Activated CD4-positive, alpha-beta T cell treated with anti-CD3 and anti-CD28 coated beads, Interleukin-2, amount 10 ng/mL, durations not matched to agents 24 days and 14 days (primary cell): ENCODE measurements at places on chromosomes 6 and 20. TPM values are rescaled to one million over a fixed set of nuclear protein-coding genes. Genes with fewer than 3 reads are reported as not detected.
A peak's percentile ranks its signal among the peaks of the same experiment; 100 is the strongest.

GRCh38 chr6:6331393-6331792 is 10.9 kb upstream of the F13A1 start:
- DNase-seq: no peak

DNA sequence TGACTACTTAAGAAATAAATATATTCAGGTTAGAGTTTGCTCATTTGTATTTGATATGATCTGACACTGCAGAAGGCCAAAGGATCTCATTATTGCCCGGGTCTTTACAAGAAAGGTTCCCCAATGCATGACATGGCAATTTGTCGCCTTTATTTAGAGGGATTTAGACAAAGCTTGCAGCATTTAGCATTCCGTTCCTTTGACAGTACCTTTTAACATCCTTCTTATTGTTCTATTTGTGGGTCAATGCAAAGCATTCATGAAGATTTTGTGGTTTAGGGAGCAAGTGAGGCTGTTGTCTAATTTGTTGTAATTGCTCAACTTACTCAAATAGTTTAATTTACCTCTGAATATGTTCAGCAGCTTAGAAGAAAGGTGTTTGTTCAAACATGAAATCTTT is 230.8 kb upstream of the FLRT3 start:
- DNase-seq: no peak

DNA sequence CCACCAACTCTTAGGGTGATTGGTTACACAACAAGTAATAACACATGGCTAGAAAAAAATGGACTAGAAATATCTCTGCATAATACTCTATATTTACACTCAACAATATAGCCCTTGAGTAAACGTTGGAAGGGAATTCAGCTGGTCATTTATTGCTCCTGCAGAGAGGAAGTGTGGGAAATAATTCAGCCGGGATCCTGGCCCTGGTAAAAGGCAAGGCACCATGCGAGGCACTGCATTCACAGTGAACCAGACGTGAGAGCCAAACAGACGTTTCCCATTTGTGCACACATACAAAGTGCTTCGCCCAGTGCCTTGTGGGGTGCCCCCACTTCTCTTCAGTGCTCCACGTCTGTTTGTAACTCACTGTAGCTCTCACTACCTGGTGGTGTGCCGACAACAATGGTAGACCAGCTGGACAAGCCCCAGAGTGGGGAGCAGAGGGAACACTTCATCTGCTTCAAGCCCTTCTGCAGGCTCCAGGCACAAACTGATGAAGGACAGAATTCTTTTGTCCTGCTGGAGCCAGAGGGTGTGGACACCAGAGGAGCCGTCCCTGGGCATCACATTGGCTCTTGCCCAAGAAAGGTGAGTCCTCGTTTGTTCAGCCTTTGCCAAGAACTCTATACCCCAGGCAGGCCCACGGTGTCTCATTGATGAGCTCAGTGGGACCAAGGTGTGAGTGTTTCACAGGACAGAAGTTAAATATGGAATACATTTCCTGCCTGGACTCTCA is 18.8 kb downstream of the SYNDIG1 start:
- no peak for DNase-seq

- no peak for DNase-seq
These were observed 7.8 kb upstream of the TRIM38 start for GRCh38 chr6:25954756-25955155.

The GRIK2 gene
- total RNA-seq: not detected in 2 replicates

GRCh38 chr6:53894091-53894490 is 99.3 kb downstream of the LRRC1 start:
- no peak for DNase-seq

DNA sequence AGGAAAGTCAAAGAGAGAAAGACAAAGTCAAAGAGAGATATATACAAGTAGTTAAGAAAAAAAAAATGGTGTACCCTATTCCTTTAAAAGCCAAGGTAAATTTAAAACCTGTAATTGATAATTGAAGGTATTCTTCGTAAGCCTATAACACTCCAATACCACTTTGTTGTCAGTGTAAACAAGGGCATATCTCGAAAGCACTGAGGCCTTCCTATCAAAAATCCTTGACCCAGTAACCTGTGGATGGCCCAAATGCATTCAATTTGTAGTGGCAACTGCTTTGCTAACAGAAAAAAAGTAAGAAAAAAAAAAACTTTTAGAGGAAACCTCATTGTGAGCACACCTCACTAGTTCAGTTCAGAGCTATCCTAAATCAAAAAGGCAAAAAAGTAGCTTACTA is 39.3 kb upstream of the SAMD3 start:
- DNase-seq: no peak

DNA sequence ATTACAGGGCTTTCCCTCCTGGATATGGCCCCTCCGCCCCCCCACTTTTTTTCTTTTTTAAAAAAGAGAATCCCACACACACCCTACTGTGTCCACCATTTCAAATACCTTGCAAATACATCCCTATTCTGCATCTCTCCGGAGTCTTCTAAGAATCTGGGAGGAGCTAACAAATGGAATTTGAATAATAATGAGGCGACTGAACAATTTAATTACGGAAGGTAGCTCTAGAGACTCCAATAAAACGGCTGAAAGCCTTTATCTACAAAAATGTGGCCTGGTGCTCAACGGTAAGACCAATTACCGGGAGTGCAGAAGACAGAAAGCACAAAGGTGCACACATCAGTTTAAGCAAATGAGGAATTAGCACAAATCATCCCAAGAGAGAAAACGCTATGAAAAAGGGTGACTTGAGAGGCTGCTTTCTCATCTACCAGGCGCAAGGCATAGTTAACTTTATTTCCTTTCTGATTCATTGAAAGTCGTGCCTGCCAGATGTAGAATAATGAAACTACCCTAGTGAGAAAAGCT is 1.8 kb downstream of the RRAGD start:
- DNase-seq: no peak

- no peak for DNase-seq
These were observed 286.0 kb downstream of the ADGB start for GRCh38 chr6:146884728-146885127.

- DNase-seq: no peak
These were observed 163.6 kb downstream of the SLC16A10 start for GRCh38 chr6:111250791-111251354.

DNA sequence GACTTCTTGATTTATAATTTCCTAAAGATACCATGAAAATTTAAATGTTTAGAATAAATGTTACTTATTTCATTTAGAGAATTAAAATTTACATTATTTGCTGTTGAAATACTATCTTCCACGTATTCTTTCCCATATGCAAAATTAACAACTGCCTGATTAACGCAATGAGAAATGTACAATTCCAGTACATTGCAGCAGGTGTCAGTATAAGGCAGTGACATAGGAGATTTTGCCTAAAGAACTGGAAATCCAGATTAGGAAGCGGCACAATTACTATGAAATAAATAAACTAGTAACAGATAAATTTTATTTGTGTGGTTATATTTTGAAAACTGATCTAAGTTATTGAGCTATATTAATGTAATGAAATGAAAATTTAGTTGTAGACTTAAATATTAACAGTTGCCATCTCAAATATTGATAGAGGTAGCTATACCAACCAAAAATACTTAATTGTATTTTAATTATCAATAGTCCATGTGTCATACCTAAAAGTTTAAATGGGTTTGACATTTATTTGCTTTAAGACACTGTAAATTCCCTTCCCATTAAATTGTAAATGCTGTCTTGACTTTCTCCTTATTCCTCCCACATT is 300.2 kb downstream of the UTRN start:
- DNase-seq: peak; percentile 73

DNA sequence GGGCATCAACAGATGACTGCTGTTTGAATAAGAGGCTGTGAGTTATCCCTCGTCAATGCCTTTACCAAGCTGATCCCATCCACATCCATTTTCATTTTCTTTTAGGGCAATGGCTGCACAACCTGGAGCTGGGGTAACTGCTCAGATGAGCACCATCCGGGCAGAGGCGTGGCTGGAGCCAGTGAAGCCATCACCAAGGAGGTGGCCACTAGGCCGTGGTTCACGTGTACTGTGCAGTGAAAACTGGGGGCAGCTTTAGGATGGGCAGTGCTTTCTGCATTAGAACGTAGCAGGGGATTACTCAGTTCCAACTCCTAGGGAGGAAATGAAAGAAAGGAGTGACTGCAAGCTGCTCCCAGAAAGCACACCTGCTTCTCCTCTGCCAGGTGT is 51.2 kb downstream of the RRBP1 start:
- DNase-seq: no peak

- DNase-seq: no peak
These were observed 58.0 kb upstream of the TMEM200A start for GRCh38 chr6:130307752-130308361.

DNA sequence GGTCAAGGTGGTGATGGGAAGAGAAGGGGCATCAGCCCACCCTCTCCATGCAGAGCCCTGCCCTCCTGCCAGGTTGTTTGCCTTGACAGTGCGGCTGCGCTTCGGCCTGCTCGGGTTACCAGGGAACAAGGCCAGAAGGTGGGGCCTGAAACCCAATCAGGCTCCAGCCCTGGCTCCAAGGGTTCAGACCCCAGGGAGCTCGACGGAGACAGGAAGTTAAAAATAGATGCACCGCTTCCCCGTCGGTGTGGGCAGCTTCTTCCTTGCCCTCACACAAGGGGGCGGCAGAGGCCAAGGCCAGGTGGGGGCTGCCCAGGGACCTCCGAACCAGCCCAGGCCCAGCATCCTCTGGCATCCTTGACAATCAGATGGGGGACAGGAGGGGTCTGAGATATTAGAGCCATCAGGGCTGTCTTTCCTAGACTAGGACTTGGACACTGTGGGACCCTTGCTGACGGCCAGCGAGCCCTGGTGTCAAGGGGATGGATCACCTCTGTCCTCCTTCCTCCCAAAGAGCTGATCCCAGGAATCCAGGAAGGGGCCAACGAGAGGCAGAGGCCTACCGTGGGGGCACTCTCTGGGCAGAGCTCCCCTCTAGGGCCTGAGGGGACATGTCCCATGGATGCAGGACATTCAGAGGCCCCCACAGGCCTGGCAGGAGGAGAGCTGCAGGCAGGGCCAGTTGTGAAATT is 65.2 kb downstream of the RIPOR3 start:
- DNase-seq: peak; percentile 65

The SLC13A3 gene
- not detected in 2 replicates for total RNA-seq

- DNase-seq: no peak
These were observed 53.6 kb downstream of the CDS2 start for GRCh38 chr20:5180421-5180820.

The VEGFA gene
- 62.9 and 64.6 TPM in 2 replicates for total RNA-seq

- DNase-seq: no peak
These were observed 303.6 kb upstream of the SLC35B3 start for GRCh38 chr6:8738951-8739350.

GRCh38 chr6:130138116-130138908 is 84.4 kb downstream of the SAMD3 start:
- DNase-seq: peak; percentile 70

DNA sequence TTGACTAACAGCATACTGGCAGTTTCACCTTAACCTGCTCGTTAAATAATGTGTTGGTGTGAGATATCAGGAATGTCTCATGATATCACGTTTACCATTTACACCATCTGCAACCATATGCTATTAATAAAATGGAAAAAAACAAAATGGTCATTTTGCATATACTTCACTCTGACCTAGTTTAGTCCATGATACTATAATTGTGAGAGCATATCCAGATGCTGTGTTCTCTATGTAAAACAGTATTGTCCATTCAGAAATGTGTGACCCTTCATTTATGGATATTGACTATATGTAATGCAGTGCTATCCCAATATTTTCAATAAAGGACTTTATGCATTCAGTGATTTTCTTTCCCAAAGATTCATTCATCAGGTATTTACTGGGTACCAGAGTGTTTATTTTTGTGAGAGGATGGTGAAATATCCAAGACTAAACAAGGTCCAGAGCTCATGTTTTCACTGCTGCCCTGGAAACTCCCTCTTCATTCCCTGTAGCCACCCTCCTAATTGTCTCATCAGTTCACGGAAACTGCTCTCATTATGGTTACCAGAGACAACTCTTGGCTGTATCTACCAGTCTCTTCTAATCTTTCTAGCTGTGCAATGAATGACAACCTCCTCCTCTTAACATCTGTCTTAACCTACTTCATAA is 25.7 kb upstream of the HINT3 start:
- no peak for DNase-seq

The SH3BGRL2 gene
- total RNA-seq: 0.07 and 0.14 TPM in 2 replicates

The FNDC1 gene
- not detected in 2 replicates for total RNA-seq

DNA sequence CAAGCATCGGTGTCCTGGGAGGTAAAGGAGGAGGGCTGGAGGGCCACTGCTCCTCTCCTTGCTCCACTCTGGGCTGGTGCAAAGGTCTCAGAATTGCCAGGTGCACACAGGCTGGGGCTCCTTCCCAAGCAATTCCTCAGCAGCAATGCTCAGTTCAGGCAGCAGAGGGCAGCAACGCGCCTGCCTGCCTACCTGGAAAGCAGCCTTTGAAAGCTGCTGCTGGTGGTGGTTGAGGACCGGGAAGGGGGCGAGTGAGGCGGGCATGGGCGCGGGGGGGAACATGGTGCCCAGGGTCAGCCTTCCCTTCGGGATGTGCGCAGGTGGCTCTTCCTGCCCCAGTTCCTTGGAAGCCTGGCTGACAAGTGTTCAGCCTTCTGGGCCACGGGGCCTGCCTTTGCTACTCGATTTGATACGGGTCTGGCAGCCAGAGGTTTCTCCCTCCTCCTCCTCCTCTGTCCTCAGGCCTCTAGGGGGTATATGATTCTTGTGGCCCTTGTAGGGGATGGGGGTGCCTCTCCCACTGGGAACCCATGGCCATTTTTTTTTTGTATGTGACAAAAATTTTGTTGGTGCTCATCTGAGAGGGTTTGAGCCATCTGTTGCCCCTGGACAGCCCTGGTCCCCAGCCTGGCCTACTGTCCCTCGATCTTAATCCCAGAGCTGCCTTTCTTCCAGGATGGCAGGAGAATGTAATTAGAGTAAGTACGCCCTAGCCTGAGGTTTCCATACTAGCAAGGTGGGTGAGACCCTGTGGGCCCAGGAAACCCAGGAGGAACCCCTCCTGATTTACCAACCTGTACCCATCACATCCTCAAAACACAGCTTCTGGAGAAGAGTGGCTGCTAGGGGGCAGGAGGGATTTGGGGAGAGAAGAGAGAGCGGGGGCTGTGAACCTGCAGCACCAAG is 20.1 kb downstream of the MRPS18A start:
- peak; percentile 95 for DNase-seq

The MYBL2 gene
- total RNA-seq: 108 and 110 TPM in 2 replicates

DNA sequence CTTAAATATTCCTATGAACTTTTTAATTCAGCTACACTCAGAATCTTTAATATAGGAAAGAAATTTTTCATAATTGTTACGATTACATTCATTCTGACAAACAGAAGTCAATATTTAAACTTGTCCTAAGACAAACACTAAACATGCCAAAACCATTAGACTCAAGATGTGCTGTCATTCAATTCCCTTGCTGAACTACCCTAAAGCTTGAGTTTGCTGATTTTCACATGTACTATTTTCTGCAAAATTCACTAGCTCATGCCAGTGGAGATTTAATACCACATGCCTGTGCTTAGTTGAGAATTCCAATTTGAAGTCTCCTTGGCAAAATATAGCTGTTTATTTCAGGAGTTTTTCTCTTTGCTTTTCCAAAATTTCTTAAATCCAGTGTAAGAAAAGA is 448.0 kb downstream of the COL12A1 start:
- DNase-seq: no peak

DNA sequence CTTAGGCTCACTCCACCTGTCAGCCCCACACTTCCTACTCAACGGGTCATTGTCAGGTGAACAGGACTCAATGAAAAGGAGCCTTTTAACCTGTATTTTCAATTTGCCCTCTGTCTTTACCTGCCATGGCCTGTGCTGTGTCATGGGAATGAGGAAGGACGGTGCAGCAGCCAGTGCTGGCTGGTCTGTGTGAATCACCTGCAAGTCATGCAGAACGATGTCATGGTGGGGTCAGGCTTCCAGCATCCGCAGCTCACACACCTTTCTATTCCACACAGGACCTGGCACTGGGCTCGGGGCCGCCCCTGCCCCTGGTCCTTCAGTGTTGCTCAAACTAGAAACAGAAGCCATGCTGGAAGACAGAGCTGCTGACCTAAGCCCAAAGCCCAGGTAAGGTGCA is 188.7 kb upstream of the GMDS start:
- DNase-seq: no peak
